ENCODE measurements at places on chromosomes 12 and 14.

DNA sequence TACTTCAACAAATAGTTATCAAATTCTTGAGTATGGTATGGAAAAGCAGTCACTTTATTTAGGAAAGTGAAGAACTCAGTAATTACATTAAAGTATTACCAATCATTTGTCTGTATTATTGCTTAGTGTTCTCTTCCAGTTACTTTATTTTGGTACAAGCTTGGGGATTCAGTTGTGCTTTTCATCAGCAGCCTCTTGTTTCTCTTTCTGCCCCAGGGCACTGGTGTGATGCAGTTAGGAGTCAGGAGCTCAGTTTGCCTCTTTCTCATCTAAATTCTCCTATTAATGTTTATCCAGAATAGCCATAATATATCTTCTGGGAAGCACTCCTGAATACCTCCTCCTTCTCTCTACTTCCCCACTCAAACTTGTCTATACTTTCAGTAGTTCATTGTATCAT is 25.7 kb downstream of the PMCH start:
- DNase-seq: no peak

DNA sequence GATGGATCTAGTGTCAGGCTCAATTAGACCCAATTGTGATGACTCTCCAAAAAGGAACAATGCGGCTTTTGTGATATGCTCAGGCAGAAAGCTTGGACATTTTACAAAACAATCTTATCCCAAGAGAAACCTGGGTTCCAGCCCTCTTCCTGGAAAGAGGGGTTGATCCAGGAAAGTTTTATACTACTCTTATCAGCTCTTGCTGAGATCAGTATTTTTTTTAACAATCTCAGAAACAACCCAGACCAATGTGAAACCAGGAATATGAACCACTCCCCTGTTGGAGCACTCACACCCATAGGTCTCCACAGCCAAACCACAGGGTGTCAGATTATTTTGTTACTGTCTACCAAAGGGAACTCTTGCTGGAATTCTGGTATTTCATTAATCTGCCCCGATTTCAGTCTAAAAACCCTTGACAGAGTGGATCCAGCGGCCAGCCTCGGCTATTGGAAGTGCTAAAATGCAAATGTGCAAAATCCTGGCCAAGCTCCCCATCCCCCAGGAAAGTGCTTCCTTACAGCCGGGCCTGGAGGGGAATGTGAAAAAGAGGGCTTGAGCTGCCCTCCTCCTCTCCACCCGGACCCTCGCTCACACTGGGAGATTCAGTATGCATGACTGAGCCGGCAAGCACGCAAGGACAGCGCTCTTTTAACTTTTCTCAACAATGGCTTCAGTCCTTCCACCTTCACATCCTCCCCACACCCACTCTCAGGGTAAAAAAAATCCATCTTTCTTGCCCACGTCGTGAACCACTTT is 4.0 kb downstream of the FBXL14 start:
- no peak for DNase-seq

DNA sequence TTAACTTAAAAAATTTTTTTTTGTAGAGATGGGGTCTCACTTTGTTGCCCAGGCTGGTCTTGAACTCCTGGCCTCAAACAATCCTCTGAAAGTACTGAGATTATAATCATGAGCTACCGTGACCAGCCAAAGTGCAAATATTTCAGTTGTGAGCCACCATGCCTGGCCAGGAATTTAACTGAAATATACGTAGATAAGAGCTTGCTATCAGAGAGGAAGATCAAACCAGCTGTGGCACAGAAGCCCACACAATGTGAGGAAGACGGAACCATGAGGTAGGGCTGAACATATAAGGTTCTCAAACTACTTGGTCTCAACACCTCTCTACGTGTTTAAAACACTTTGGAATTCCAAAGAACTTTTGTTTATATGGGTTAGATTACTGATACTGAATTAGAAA is 29.1 kb downstream of the ATG14 start:
- DNase-seq: no peak

DNA sequence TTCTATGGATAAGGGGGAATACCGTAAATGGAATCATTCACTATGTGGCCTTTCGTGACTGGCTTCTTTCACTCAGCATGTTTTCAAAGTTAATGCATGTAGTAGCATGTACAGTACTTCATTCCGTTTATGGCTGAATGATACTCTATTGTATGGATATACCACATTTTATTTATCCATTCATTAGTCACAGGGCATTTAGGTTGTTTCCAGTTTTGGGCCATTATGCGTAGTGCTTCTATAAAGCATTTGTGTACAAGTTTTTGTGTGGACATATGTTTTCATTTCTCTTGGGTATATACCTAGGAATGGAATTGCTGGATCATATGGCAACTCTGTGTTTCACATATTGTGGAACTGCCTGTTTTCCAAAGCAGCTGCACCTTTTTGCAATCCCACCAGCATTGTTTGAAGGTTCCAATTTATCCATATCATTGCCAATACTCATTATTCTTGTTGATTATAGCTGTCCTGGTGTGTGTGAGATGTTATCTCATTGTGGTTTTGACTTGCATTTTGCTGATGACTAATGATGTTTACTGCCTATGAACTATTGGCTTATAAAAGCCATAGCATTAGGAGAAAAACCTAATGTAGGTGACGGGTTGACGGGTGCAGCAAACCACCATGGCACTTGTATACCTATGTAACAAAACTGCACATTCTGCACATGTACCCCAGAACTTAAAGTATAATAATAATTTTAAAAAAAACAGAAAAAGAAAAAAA is 45.5 kb downstream of the ATF7IP start:
- DNase-seq: no peak

DNA sequence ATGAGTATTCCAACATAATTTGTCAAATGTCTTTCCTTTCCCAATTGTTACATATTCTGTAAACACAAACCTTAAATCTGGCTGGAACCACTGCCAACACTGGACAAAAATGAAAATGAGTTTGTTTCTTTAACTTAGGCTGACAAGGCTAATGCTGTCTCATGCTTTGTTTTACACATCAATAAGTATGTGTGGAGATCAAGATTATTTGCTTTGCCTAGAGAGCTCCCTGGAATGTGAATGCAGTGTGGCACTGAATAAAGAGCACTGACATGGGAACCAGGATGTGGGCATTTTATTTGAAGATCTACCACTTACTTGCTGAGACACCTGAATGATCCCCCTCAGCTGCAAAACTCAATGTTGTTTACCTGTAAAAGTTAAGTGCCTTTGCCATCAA is 61.7 kb downstream of the RALGAPA1 start:
- no peak for DNase-seq

- DNase-seq: no peak
Observed at GRCh38 chr14:106010783-106011182, 484.4 kb downstream of the TMEM121 start.

DNA sequence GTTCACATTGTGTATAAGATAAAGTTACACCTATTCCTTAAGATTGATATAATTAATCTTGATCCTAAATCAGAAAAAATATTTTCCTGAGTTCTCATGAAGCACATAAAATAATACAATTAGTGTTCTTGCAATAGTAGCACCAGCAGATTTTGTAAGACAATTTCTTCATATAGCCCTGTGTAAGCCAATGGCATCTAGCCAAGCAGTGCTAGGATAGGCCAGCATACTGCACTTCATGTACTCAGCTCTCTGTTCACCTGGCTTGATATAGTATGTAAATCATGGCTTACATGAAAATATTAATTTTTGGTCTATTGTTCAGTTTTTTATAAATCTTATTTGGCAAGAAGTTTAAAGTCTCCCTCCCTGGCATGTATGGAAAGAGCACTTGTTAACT is 1.9 kb downstream of the KLRF2 start:
- DNase-seq: no peak

Data from GM12864 (cell line).